Stomach (tissue), 19 donors: ENCODE measurements at places on chromosomes 11 and 22. TPM values are rescaled to one million over a fixed set of nuclear protein-coding genes. Genes with fewer than 3 reads are reported as not detected.

ATP5MG gene
- total RNA-seq, result 152 TPM

SLC1A2 gene
- total RNA-seq, result 13.3 TPM

POU2AF3 gene
- total RNA-seq, result 3.1 TPM

MMP26 gene
- not detected for total RNA-seq

SEC14L6 gene
- 0.58 TPM for total RNA-seq

EXT2 gene
- 15.9 TPM for total RNA-seq

PRG3 gene
- not detected for total RNA-seq

LMNTD2 gene
- total RNA-seq, result 92.7 TPM

THAP12 gene
- 32.7 TPM for total RNA-seq

DCHS1 gene
- total RNA-seq, result 22.8 TPM

- H3K27me3 ChIP-seq, result no peaks in the 10 kb centered on the region
- no peak for DNase-seq
- peak within 1 kb of the TSS; percentile 14 for H3K4me3 ChIP-seq
These were observed at the start of gene PYGM for GRCh38 chr11:64759722-64760719. PYGM (minus strand) TSS chr11:64759974; CDS start chr11:64759898, 76 bp downstream.

DNA sequence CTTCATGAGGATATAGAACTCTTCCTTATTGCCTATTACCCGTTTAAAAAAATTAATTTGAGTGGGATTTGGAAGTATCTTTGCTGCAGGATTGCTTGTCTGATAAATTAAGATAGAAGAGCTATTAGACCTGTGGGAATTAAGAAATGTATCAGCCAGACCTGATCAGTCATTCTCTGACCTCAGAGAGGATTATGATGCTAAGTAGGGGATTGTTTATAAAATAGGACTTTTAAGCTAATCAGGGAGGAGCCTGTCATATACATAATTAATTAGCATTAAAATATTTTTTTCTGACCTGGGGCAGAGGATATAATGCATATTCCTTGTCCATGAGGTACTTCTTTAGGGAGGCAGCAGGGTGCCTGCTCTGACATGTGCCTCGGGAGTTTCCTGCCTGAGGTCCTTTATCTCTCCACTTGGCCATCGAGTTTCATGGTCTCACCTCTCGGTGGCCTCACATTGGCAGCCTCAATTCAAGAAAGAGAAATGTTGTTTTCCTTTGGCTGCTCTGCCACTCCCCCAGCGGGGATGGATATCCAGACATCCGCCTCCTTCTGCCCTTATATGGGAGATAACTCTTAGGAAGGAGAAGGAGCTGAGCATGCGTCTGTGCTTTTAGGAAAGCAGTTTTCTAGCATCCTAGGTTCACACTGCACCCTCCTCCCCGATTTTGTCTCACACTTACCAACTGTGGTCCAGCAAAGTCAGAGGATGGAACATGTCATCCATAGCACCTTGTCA, 41.1 kb downstream of the DIXDC1 start:
- peak overlapping the region; percentile 83 for H3K27ac ChIP-seq
- no peaks in the 10 kb centered on the region for H3K36me3 ChIP-seq
- H3K4me1 ChIP-seq, result peaks cover 44% of the 10 kb centered on the region
- peaks cover 7% of the 10 kb centered on the region for H3K27me3 ChIP-seq
- peak overlapping the region; percentile 66 for H3K4me3 ChIP-seq

DNA sequence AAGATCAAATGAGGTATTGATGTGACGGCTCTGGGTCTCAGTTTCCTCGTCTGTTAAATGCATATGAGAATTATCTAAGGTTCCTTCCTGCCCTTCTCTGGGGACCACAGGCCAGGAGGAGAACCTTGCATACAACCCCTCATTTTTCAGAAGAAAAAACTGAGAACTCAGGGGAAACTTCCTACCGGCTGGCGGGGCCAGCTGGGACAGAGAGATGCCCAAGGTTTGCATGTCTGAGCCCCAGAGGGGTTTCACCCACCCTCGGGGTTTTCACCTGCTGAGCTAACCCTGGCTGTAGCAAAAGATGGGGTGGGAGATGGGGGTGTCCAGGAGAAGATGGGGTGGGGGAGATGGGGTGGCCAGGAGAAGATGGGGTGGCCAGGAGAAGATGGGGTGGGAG, 4.3 kb downstream of the TNFRSF13C start:
- H3K27me3 ChIP-seq, result no peaks in the 10 kb centered on the region
- H3K4me1 ChIP-seq, result peaks cover 35% of the 10 kb centered on the region
- no peak overlapping the region for H3K27ac ChIP-seq
- DNase-seq, result no peak

- no peaks in the 10 kb centered on the region for H3K36me3 ChIP-seq
- DNase-seq, result peak; percentile 88
- H3K4me1 ChIP-seq, result peaks cover 57% of the 10 kb centered on the region
- H3K4me3 ChIP-seq, result peak overlapping the region; percentile 56
- H3K27me3 ChIP-seq, result peaks cover 74% of the 10 kb centered on the region
These were observed 2.4 kb upstream of the WNT11 start for GRCh38 chr11:76208438-76209374.

DNA sequence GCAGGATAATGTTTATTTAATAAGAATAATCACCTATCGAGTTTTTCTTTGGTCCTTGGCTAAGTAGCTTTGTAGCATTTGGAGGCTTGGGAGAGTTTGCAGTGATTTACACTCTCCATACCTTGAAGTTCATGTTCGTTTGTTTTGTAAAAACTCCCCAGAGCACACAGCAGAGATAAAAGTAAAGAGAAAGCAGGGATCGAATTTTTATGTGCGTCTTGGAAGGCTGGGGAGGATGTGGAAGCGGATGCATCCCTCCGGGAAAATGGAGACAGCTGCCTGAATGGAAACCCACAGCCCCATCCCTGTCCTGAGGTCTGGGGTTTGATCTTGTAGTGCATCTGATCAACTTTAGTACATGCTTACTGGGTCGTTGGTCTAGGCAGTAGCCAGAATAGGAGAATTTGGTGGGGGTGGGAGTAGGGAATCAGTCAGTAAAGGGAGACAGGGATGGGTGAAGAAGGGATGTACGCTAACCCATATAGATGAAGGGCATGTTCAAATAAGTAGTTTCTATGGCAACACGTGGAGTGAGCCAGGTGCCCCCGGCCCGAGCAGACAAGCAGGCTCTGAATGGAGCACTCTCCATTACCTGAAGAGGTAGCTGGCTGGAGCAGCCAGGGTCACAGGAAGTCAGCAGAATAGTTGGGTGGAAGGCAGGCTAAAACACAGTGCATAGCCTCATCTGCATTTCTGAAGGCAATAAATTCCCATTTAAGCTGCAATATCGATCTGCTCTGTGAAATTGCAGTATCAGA, 147.8 kb downstream of the COMMD9 start:
- no peak overlapping the region for H3K4me3 ChIP-seq
- H3K4me1 ChIP-seq, result no peaks in the 10 kb centered on the region
- no peaks in the 10 kb centered on the region for H3K36me3 ChIP-seq
- no peak for DNase-seq
- no peak overlapping the region for H3K27ac ChIP-seq

GRCh38 chr22:37661160-37661924, 2.8 kb downstream of the PDXP start:
- H3K4me3 ChIP-seq, result no peak overlapping the region
- H3K36me3 ChIP-seq, result peaks cover 12% of the 10 kb centered on the region
- peaks cover 47% of the 10 kb centered on the region for H3K4me1 ChIP-seq
- H3K27me3 ChIP-seq, result no peaks in the 10 kb centered on the region
- peak overlapping the region; percentile 88 for H3K27ac ChIP-seq
- peak; percentile 87 for DNase-seq

GRCh38 chr22:30408388-30409102, 11.7 kb downstream of the SEC14L2 start:
- H3K36me3 ChIP-seq, result peaks cover 70% of the 10 kb centered on the region
- H3K27me3 ChIP-seq, result no peaks in the 10 kb centered on the region
- DNase-seq, result no peak
- H3K4me1 ChIP-seq, result no peaks in the 10 kb centered on the region
- H3K4me3 ChIP-seq, result no peak overlapping the region
- H3K27ac ChIP-seq, result no peak overlapping the region

DNA sequence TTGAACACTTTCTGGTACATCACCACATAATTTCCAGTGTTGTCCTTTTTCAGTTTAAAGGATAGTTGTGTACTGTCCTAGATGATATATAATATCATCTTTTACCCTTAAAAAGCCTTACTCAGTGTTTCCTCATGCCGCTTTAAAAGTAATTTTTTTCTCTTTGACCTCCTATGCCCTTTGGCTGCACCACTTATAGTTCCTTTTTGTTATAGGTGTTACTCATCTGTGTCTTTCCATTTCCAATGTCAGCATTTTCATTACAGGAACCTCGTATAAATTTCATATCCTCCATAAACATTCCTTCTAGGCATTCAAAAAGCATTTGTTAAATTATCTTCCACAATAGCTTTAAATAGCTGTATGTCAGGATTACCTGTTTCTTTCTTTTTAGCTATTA, 40.8 kb downstream of the USP47 start:
- peaks cover 28% of the 10 kb centered on the region for H3K36me3 ChIP-seq
- H3K27me3 ChIP-seq, result no peaks in the 10 kb centered on the region
- DNase-seq, result no peak
- H3K4me3 ChIP-seq, result no peak overlapping the region
- H3K27ac ChIP-seq, result no peak overlapping the region
- H3K4me1 ChIP-seq, result no peaks in the 10 kb centered on the region

- no peak for DNase-seq
- H3K27ac ChIP-seq, result no peak overlapping the region
- H3K36me3 ChIP-seq, result no peaks in the 10 kb centered on the region
- no peaks in the 10 kb centered on the region for H3K27me3 ChIP-seq
- no peak overlapping the region for H3K4me3 ChIP-seq
These were observed 24.1 kb upstream of the FEZ1 start for GRCh38 chr11:125519860-125520834.

DNA sequence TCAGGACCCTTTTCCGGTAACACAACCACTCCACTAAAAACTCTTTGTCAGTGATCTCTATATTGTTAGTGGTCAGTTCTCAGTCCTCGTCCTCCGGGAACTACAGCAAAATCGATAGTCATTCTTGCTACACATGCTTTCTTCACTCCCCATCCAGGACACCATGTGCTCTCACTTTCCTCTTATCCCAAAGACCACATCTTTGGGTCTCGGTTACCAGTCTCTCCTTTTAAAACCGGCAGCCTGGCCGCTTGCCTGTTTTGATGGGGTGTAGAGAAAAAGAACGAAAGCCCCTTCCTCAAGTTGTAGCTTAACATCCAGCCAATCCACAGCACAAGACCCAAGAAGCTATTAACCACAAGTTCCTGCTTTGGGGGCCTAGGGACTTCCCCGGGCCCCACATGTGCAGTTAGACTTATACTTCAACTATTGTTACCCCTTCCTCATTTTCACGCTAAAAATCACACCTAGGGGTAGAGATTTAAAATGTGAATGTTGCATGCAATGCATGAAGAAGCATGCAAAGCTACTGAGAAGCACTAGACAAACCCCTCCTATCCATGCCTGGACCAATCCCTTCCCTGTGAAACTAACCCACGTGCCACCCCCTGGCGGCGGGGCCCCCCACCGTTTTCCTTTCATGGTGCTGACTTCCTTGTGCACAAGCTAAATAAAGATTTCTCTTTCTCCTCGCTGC, 1.5 kb upstream of the TOLLIP start:
- no peaks in the 10 kb centered on the region for H3K27me3 ChIP-seq
- H3K4me1 ChIP-seq, result peaks cover 43% of the 10 kb centered on the region
- H3K4me3 ChIP-seq, result peak overlapping the region; percentile 97
- DNase-seq, result no peak
- H3K27ac ChIP-seq, result peak overlapping the region; percentile 96
- no peaks in the 10 kb centered on the region for H3K36me3 ChIP-seq

DNA sequence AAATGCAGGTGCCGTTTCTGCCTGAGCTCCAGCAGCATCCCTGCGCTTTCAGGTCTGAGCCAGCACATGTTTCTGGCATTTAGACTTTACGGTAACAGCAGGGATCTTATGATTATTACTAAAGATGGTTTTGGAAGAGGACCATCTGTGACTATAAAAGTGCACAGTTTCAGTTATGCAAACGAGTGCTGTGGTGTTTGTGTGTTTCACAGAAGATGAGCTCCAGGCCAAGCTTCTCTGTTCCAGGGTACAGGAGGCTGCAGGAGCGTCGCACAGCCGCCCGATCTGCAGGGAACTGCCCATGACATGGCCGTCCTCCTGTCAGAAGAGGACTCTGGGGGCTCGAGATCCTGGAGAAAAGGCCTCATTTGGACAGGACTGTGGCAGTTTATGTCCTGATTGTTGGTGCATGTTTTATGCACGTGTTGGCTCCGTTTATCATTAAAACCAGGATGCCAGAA, 297.3 kb downstream of the TBC1D22A start:
- no peak overlapping the region for H3K4me3 ChIP-seq
- no peaks in the 10 kb centered on the region for H3K4me1 ChIP-seq
- peaks cover 50% of the 10 kb centered on the region for H3K36me3 ChIP-seq
- no peak for DNase-seq
- H3K27me3 ChIP-seq, result no peaks in the 10 kb centered on the region

DNA sequence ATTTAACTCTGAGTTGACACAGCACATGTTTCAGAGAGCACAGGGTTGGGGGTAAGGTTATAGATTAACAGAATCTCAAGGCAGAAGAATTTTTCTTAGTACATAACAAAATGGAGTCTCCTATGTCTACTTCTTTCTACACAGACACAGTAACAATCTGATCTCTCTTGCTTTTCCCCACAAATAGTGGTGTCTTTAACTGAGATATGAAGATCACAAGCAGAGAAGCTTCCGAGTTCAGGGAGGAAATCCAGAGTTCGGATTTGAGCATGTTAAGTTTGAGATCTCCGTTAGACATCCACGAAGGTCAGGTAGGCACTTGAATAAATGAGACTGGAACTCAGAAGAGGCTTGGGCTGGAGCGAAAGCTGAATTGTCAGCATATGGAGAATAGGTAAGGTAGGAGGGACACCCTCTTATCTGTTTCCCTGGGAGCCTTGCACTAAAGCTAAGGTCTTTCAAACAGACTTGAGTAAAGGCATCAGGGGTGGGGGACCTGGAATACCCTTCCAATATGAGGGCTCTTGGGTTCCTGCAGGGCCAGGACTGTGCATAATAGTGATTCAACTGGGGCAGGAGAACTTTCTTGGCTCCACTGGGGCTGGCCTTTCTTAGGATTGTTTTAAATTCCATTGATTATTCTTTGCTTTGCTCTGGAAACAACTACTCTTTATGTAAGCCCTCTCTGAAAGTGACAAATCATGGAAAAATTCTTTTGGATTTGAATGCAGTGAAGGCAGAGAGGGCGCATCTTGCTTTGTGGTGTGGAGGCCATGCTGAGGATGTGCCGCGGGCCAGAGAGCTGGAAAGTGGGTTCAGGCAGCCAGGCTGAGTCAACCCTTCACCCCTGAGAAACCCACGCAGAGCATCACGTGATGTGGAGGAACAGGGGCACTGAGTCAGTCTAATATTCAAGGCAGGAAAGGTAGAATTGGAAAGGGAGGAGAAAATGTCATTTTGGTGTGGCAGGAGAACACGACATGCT, 62.7 kb upstream of the AMPD3 start:
- H3K36me3 ChIP-seq, result no peaks in the 10 kb centered on the region
- DNase-seq, result no peak
- peaks cover 30% of the 10 kb centered on the region for H3K4me1 ChIP-seq
- H3K27ac ChIP-seq, result peak overlapping the region; percentile 42
- H3K4me3 ChIP-seq, result no peak overlapping the region
